ENCODE measurements at places on chromosomes 2 and 18.
A peak's percentile ranks its signal among the peaks of the same experiment; 100 is the strongest.

DNA sequence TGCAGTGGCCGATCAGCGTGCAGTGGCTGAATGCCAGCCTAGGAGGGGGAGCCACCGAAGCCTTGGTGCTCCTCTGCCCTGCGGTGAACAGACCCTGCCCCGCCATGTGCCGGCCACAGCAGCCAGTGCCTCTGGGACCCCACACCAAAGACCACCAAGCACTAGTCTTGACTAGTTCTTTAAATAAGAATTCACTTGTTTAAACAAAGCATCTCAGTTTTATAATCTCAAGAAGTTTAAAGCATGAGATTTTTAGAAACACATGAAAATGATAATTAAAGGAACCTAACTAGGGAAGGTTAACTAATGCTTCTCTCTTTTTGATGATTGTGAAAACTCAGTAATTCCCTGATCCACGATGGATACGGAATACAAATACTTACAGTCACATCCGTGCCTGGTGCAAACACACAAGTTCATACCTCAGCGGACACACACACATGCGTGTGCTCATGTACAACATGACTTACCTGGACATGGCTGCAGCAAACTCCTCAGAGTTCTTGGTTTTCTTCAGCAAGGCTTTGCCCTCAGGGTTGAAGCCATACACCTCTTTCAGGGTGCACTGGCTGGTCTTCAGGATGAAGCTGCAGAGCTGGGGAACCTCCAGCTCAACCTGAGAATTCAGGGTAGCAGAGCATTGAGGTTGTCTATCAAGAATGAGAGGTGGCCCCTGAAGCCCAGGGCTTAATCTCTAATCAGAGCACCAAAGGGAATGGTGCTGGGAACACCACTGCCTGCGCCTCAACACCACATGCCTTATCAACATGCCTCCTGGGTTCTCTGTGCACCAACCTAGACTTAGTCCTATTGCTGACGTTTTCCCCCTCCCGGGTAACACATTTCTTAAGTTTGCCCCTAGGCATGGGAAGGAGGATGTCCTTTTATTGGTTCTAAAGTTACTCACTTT, 3.1 kb downstream of the APOB start:
- no peak for DNase-seq

- no peak for DNase-seq
These were observed 28.3 kb upstream of the PEX13 start for GRCh38 chr2:60989259-60989658.

DNA sequence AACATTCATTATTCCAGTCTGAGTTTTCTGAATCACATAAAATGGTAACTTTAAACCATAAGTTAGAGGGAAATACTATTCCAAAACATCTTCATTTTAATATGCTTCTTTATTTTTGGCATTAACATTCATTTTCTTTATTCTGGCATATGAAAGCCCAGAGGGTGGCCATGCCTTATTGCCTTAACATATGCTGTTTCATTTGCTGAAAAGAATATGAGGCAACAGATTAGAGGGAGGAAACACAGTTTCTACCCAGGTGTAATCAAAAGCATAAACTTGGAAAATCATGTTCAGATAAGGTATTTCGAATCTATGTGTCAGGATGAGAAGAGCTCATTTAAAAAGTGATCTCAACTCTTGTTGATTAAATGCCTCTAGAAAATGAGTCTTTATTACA, 379.9 kb upstream of the DSEL start:
- DNase-seq: no peak

DNA sequence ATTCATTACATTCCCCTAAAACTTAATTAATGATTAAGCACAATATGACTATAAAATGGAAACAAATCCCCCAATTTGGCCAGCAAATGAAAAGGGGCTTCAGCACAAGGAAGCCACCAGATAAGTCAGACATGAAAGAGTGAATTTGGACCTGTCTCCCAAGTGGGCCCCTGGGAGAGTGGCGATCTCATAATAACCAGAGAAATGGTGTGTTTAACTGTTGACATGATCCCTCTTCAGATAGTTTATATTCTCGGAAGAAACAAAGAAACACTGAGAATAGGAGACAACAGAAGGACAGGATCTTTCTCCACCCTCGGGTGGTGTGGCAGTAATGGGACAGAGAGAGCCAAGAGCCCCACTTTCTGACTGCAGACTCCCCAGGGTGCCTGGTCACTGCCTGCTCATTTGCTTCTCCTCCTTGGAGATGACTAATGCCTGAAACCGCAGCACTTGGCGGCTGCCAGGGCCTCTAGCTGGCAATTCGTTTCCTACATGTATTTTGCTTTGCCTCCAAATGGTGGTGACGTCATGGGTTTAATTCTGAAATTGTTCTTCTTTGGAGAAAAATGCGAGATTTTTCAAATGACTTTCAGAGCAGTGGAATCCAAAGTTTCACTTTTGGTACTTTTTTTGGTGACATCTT, 46.4 kb upstream of the SPP2 start:
- DNase-seq: no peak

GRCh38 chr2:141555876-141556470, 574.8 kb downstream of the LRP1B start:
- no peak for DNase-seq

DNA sequence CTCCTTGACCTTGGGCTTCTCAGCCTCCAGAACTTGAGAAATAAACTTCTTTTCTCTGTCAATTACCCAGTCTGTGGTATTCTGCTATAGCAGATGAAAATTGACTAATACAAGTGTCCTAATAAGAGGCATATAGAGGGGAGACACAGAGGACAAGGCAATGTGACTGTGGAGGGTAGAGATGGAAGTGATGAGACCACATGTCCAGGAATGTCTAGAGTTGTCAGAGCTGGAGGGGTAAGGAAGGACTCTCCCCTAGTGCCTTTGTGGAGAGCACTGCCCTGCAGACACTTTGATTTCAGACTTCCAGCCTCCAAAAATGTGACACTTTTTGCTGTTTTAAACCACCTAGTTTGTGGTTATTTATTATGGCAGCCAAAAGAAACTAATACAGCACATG, 74.4 kb downstream of the ACKR3 start:
- no peak for DNase-seq

DNA sequence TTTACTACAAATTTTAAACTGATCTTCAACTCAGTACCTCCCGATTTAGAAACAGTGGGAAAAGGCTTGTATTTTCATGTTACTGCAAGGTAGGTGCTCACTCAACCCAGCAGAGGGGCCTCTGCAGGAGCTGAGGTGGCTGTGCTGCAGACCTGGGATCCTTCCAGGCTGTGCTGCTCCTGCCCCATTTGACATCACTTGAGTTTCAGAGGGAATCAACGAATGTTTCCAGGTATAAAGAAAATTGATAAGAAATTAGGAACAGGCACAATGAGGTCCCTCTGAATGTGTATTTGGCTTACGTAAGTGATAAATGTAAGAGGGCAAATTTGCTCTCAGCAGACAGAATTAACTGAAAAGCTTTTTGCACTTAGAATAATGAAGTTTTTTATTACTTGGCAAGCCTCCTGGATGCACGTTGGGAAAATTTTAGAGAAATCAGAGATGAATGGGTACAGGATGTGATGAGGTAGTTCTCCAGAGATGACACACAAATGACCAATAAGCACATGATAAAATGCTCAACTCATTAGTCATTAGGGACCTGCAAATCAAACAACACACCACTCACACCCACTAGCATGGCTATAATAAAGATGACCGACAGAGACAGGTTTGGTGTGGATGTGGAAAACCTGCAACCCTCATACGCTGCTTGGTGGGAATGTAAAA, 114.0 kb downstream of the NOL10 start:
- no peak for DNase-seq

DNA sequence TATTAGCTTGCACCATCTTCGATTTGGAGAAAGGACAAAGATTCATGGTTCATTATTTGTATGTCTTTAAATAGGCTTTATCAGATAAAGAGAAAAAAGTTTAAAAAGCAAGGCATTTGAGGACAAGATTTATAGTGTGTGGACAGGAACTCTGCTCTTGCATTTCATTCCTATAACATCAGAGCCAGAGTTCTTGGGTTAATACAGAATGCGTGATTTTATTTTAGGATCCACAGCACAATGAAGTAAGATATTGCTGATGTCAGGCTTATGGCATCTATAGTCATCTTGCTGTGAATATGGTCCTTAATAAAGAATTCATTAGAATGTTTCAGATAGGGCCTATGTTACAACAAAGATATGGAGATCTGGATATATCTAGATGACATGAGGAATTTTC, 19.7 kb downstream of the RASGRP3 start:
- no peak for DNase-seq

- no peak for DNase-seq
These were observed 81.2 kb downstream of the ADD2 start for GRCh38 chr2:70686577-70687460.

DNA sequence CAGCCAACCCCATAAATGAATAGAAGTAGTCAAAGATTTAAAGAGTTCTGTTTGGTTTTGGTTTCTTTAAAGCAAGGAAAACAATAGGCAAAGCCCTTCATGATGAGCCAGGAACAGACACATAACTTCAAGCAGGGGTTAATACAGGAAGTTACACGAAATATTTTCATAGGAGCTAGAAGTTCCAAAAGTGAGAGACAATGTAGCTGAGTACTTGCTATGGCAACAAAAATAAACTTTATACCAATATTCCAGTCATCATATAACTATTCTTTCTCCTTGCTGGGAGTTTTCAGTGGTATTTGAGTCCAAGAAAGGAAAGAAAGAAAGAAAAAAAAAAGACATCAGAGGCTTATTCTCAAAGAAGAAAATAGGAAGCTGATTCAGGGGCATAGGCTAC, 56.2 kb downstream of the COBLL1 start:
- DNase-seq: no peak

- DNase-seq: no peak
These were observed 17.2 kb downstream of the SH3YL1 start for GRCh38 chr2:246489-247144.

DNA sequence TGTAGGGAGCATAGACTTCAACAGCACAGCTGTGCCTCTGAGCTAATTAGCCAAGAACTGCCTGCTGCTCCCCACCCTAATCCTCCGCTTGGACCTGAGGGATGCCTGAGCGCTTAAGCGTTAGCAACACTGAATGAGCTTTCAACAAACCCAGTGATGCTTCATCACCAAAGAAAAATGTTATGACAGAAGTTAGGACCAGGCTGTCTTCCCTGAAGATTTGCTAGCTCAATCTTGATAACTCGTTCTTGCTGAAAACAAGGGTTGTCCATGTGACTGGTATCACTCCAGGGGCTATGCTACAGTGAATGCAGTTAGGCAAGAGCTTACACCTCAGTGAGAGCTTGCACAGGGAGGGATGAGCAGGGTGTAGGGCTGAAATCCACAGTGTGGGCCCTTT, 190.7 kb upstream of the SIX2 start:
- no peak for DNase-seq

DNA sequence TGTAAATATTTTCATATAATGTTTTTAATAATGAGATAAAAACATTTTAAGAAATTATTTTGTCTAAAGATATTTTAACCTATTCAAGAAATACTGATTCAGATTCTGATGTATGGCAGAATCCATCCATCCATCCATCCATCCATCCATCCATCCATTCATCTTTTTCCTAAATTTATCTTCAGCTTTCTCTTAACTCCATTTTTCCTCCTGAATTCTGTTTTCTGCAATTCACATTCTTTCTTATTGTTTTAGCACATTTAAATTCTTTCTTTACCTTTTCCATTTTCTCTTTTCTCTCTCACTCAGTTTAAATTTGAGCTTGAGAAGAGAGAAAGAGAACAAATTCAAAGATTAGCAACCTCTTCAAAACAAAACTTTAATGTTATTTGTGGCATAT, 3.6 kb downstream of the LRP1B start:
- DNase-seq: no peak

- no peak for DNase-seq
These were observed 11.6 kb downstream of the BMPR2 start for GRCh38 chr2:202387608-202388342.

DNA sequence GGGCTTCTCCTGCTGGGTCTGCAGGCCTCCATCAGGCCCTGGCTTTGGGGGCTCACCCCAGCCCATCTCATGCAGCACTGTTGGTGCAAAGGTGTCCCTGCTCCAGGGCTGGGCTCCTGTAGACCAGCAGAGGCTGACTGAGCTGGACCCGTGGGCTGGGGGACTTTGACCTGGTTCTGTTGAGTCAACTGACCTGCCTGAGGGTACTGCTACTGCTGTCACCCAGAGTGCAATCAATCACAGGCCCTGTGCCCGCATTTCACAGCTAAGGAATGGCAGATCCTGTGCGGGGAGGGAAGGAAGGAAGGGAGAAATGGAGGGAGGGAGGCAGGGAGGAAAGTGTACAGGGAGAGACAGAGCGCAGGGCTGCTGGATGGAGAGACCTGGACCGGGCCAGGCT, 136.8 kb downstream of the TPO start:
- no peak for DNase-seq

DNA sequence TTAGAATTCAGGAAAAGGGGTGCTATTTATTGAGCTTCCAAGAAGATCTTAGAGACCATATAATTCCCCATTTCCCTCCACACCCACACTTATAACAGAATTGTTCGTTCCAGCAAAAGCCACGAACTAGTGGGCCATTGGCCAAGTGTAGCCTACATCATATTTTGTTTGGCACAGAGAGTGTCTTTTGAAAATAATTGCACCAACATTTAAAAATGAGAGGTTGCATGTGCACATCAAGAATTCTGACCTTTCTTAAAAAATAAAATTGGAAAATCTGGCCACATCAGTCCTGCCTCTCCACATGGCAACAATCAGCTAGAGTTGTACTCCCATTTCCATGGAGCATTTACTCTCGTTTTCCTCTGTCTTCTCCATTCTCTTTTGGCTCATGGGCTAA, 655.5 kb upstream of the FANCL start:
- DNase-seq: peak; percentile 10

- DNase-seq: no peak
These were observed 12.3 kb downstream of the LIMS2 start for GRCh38 chr2:127662937-127663565.

- no peak for DNase-seq
These were observed 326.4 kb downstream of the EIPR1 start for GRCh38 chr2:3051266-3051665.

GRCh38 chr18:59454909-59455727, 96.1 kb upstream of the LMAN1 start:
- DNase-seq: no peak

DNA sequence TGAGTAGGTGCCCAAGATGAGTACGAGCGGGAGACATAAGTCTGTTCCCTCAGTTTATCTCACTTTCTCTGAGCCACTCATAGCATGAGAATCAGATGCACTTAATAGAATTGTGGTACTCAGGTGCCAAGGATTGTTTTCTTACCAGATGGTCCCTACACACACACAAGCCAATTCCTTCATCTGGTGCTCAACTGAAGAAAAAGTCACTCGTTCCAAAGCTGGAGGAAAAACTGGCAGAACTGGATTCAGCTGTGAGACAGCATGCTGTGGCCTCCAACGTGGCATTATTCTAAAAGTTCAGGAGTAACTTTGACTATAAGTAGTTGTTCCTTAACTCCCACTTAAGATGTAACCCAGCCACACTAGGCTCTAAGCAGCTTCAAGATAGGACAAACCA, 33.4 kb upstream of the ABCA12 start:
- DNase-seq: no peak

DNA sequence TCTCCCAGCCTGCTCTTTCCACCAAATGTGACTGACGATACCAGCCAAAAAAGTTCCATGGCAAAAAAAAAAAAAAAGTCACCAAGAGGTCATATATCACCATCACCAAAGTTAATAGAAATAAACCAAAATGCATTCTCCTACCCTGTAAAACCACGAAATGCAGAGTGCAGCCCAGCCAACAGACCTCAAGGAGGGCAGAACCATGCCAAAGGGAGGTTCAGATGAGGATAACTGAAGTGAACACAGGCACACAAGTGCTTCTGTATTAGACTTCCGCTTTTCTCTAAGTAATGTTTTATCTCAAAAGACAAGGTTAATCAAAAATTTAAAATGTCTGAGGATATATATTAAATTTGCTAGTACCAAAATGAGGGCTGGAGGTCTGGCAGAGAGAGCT, 5.5 kb downstream of the SERPINE2 start:
- no peak for DNase-seq

Data from kidney (tissue), 22 donors.